ENCODE measurements at places on chromosomes 16 and 17. TPM values are rescaled to one million over a fixed set of nuclear protein-coding genes. Genes with fewer than 3 reads are reported as not detected.

Gene CA4
- total RNA-seq, result 8.3 TPM

Gene ANKRD40CL
- not detected for total RNA-seq

Gene ZNF205
- total RNA-seq, result 22.8 TPM

Gene C16orf46
- total RNA-seq, result 0.18 TPM

Gene KRTAP4-1
- total RNA-seq, result not detected

Gene ACE
- 44.8 TPM for total RNA-seq

Gene CRHR1
- total RNA-seq, result not detected

Gene AHSP
- total RNA-seq, result not detected

DNA sequence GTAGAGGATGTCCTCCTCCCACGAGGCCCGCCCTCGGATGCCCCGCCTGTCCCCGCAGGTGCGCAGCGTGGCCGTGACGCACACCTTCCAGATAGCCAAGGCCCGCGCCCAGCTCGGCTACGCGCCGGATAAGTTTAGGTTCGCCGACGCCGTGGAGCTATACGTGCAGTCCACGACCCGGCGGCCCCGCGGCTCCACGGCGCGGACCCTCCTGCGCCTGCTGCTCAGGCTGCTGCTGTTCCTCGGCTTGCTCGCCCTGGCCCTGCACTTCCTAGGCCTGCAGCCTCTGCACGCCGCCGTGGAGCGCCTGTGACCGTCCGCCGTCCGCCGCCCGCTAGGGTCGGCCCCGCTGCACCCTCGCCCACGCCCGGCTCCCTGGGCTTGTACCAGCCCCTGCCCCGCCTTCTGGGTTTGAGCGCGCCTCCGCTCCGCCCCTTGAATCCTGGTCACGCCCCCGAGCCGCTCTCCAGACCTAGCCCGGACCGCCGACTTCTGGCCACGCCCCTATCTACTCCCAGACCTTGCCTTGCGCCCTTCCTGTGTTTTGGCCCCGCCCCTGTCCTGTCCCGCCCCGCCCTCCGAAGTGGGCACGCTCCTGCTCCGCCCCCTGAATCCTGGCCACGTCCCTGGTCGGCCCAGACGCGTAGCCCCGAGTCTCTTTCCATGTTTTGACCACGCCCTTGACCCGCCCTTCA, 15.8 kb upstream of the EEF2K start:
- peaks cover 46% of the 10 kb centered on the region for H3K4me1 ChIP-seq
- peak overlapping the region; percentile 97 for H3K27ac ChIP-seq
- DNase-seq, result peak; percentile 100
- H3K27me3 ChIP-seq, result peaks cover 21% of the 10 kb centered on the region
- H3K4me3 ChIP-seq, result peak overlapping the region; percentile 91

GRCh38 chr16:57444711-57445110, 2.5 kb downstream of the CIAPIN1 start:
- H3K36me3 ChIP-seq, result peaks cover 23% of the 10 kb centered on the region
- peaks cover 2% of the 10 kb centered on the region for H3K27me3 ChIP-seq

- peaks cover 7% of the 10 kb centered on the region for H3K27me3 ChIP-seq
- H3K36me3 ChIP-seq, result no peaks in the 10 kb centered on the region
- no peak for DNase-seq
- peaks cover 13% of the 10 kb centered on the region for H3K4me1 ChIP-seq
Observed at GRCh38 chr16:49586466-49587450, 213.2 kb downstream of the C16orf78 start.

DNA sequence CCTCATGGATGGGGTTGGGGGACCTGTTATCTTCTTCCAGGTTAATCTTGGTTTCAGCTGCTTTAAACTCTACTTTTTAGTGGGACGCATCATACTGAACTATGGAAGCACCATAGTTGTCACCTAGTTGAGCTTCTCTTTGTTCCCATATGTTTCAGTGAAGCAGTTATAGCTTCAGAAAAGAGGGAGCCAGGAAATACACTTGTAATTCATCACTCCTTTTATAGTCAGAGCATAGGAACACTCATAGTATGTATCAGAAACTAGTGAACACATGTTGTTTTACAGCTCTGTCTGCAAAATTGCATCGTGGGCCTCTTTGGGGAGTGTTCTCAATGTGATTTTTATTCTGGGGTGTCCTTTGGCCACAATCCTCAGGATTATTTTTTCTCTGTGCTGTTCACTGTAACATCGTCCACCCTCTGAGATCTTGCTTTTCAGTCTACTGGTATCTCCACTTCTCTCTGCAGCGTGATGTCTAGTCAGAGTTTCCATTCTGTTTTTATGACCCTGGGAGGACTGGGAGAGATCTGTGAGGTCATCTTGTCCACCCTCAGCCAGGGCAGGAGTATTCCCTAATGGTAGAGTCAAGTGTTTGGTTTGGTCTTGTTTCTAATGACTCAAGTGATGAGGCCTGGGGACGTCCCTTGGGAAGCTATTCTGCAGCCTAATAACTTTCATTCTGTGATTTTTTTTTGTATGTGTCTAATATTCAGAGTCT, 585.4 kb downstream of the WWOX start:
- H3K27me3 ChIP-seq, result no peaks in the 10 kb centered on the region
- H3K4me3 ChIP-seq, result no peak overlapping the region
- H3K36me3 ChIP-seq, result no peaks in the 10 kb centered on the region
- no peaks in the 10 kb centered on the region for H3K4me1 ChIP-seq

DNA sequence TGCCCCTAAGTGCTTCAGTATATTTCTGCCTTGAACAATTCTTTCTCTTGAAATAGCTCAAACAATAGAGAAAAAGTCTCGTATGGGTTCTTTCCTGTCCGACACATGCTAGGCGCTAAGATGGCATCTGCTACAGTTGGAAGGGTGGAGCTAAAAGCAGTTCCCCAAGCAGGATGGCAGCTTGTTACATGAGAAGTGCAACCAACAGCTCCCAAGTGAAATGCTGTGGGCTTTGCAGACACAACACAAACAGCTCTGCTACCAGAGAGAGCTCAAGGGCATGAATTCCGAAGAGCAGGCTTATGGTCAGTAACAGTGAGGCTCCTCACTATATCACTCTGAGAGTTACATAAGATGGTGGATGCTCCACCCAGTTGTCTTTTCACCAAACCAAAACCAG, 83.8 kb downstream of the VPS53 start:
- H3K27me3 ChIP-seq, result peaks cover 2% of the 10 kb centered on the region
- H3K4me1 ChIP-seq, result no peaks in the 10 kb centered on the region
- H3K4me3 ChIP-seq, result no peak overlapping the region
- H3K36me3 ChIP-seq, result peaks cover 16% of the 10 kb centered on the region
- no peak for DNase-seq
- H3K27ac ChIP-seq, result no peak overlapping the region

- peaks cover 6% of the 10 kb centered on the region for H3K36me3 ChIP-seq
- DNase-seq, result no peak
- peaks cover 7% of the 10 kb centered on the region for H3K4me1 ChIP-seq
- H3K4me3 ChIP-seq, result no peak overlapping the region
Observed at GRCh38 chr17:40371261-40371929, 6.9 kb upstream of the GJD3 start.

GRCh38 chr17:6768447-6768846, 7.6 kb upstream of the FBXO39 start:
- no peaks in the 10 kb centered on the region for H3K4me1 ChIP-seq
- no peaks in the 10 kb centered on the region for H3K36me3 ChIP-seq
- H3K27me3 ChIP-seq, result peaks cover 2% of the 10 kb centered on the region
- H3K4me3 ChIP-seq, result no peak overlapping the region

DNA sequence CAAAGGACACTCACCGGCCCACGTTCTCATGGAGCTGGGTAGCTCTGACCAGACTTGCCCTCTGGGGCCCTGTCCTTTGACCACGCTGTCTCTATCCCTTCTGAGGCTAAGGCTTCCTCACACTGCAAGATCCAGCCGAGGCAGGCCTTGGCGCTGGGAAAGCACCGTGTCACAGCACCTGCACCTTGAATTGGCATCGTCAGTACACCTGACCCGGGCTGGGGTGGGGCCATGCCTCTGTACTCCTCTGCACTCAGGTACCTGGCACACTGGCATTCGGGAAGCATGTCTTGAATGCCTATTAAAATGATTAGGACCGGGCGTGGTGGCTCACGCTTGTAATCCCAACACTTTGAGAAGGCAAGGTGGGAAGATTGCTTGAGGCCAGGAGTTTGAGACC, 6.0 kb downstream of the TBC1D24 start:
- H3K4me1 ChIP-seq, result peaks cover 2% of the 10 kb centered on the region
- H3K27ac ChIP-seq, result no peak overlapping the region
- no peaks in the 10 kb centered on the region for H3K36me3 ChIP-seq
- H3K27me3 ChIP-seq, result peaks cover 29% of the 10 kb centered on the region

- peaks cover 18% of the 10 kb centered on the region for H3K4me1 ChIP-seq
- DNase-seq, result no peak
- H3K27me3 ChIP-seq, result peaks cover 32% of the 10 kb centered on the region
- peaks cover 8% of the 10 kb centered on the region for H3K36me3 ChIP-seq
- H3K27ac ChIP-seq, result peak overlapping the region; percentile 90
- peak overlapping the region; percentile 98 for H3K4me3 ChIP-seq
Observed at GRCh38 chr16:67936880-67937605, 393 bp upstream of the PSMB10 start.

- DNase-seq, result no peak
- H3K4me1 ChIP-seq, result peaks cover 7% of the 10 kb centered on the region
- H3K36me3 ChIP-seq, result no peaks in the 10 kb centered on the region
- peaks cover 5% of the 10 kb centered on the region for H3K27me3 ChIP-seq
Observed at GRCh38 chr16:11354733-11355574, 9.7 kb downstream of the RMI2 start.

DNA sequence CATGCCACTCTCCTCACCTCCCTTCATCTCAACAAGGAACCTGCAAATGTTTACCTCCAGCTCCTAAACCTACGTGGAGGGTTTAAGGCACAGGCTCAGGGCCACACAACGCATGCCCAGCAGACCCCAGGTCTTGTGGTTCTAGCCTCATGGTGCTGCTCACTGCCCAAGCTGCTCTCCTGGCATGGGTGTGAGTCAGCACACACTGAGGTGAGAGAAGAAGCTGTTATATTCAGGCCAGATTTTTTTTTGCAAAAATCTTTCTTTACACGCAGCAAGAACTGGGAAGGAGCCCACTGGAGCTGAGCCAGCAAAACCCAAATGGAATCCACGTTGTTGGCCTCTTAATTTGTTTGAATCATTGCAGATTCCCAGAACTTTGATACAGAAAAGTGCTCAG, 5.5 kb upstream of the C16orf96 start:
- H3K36me3 ChIP-seq, result no peaks in the 10 kb centered on the region
- H3K27ac ChIP-seq, result no peak overlapping the region
- peaks cover 2% of the 10 kb centered on the region for H3K27me3 ChIP-seq
- no peak for DNase-seq
- no peak overlapping the region for H3K4me3 ChIP-seq

DNA sequence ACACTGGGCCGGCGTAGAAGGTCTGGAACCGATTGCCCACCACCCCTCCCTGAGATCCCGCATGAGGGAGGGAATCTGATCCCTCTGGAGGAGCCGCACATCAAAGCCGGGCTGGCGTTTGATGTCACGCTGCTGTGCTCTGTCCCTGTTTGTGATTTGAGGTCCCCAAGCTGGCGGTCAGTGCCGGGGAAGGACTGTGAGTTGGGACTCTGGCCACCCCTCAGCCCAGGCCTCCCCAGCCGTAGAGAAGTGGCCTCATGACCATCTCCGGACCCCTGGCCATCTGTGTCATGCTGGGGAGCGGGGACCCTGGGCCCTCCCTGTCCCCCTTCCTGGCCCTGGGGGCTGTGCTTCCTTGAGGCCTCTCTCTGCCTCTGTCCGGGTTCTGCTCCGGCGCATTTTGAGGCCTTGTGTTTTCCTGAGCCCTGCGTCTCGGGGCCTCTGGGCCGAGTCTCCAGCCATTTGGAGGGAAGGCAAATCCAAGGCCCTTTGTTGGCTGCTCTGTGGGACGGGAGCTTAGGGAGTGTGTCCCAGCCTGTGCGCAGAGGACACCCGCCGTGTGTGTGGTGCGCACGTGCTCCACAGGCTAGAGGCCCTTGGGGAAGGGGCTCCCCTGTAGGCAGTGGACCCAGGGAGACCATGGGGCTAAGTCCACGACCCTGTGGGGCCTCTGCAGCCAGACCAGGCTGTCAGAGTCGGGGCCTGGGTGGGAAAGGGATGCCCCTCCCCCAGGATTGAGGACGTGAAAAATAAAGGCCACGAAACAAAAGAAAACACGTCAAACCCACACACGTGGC, 15.1 kb downstream of the ASPSCR1 start:
- H3K4me3 ChIP-seq, result no peak overlapping the region
- DNase-seq, result no peak

GRCh38 chr16:79334127-79334526, 266.4 kb downstream of the MAF start:
- H3K27me3 ChIP-seq, result peaks cover 2% of the 10 kb centered on the region
- DNase-seq, result peak; percentile 59
- no peak overlapping the region for H3K27ac ChIP-seq
- H3K4me1 ChIP-seq, result no peaks in the 10 kb centered on the region
- H3K36me3 ChIP-seq, result no peaks in the 10 kb centered on the region

- peaks cover 26% of the 10 kb centered on the region for H3K4me1 ChIP-seq
- DNase-seq, result no peak
- peak overlapping the region; percentile 17 for H3K27ac ChIP-seq
Observed at GRCh38 chr17:1829216-1829591, 498 bp downstream of the SMYD4 start.

All from endothelial cell (in vitro differentiated cells).